ENCODE measurements at places on chromosomes 6 and 20. TPM values are rescaled to one million over a fixed set of nuclear protein-coding genes. Genes with fewer than 3 reads are reported as not detected.

ABHD16B gene
- not detected for total RNA-seq

MYLK2 gene
- not detected for total RNA-seq

HLA-DQB1 gene
- total RNA-seq, result 12.2 TPM

VWA7 gene
- total RNA-seq, result 1.5 TPM

DSP gene
- 123 TPM for total RNA-seq

RRAGD gene
- 28.1 TPM for total RNA-seq

FAM217A gene
- total RNA-seq, result not detected

AKIRIN2 gene
- total RNA-seq, result 12.7 TPM

PPIL6 gene
- 2.6 TPM for total RNA-seq

DDX43 gene
- not detected for total RNA-seq

SLC24A3 gene
- total RNA-seq, result 1.7 TPM

TMEM151B gene
- total RNA-seq, result 0.30 TPM

SIRPG gene
- total RNA-seq, result not detected

SSTR4 gene
- total RNA-seq, result 0.53 TPM

SLC22A2 gene
- 0.43 TPM for total RNA-seq

CHRNA4 gene
- total RNA-seq, result 0.12 TPM

FAM135A gene
- 78.4 TPM for total RNA-seq

PKHD1 gene
- 3.3 TPM for total RNA-seq

SOX18 gene
- not detected for total RNA-seq

NHLRC1 gene
- 0.84 TPM for total RNA-seq

BMP6 gene
- total RNA-seq, result 4.3 TPM

SIRT5 gene
- total RNA-seq, result 12.9 TPM

DSN1 gene
- total RNA-seq, result 12.7 TPM

C20orf202 gene
- total RNA-seq, result 1.4 TPM

PNPLA1 gene
- 0.57 TPM for total RNA-seq

ME1 gene
- 19.8 TPM for total RNA-seq

C20orf144 gene
- total RNA-seq, result not detected

PI3 gene
- 4.8 TPM for total RNA-seq

CRISP2 gene
- not detected for total RNA-seq

WFDC2 gene
- total RNA-seq, result 16.7 TPM

BCAS1 gene
- 9.8 TPM for total RNA-seq

ZSCAN31 gene
- 2.6 TPM for total RNA-seq

TNF gene
- not detected for total RNA-seq

C6orf141 gene
- 2.9 TPM for total RNA-seq

CDYL gene
- total RNA-seq, result 30.4 TPM

SCAND1 gene
- total RNA-seq, result 45.7 TPM

MYMX gene
- not detected for total RNA-seq

PAX1 gene
- 0.44 TPM for total RNA-seq

POM121L2 gene
- total RNA-seq, result 0.04 TPM

OR2H2 gene
- not detected for total RNA-seq

TBX18 gene
- total RNA-seq, result 2.0 TPM

TMEM63B gene
- total RNA-seq, result 31.8 TPM

ZBTB12 gene
- total RNA-seq, result 4.4 TPM

BNIP5 gene
- total RNA-seq, result 29.1 TPM

CALHM6 gene
- total RNA-seq, result 0.83 TPM

PAK5 gene
- 0.76 TPM for total RNA-seq

VSTM2L gene
- total RNA-seq, result 3.6 TPM

MCCD1 gene
- 0.47 TPM for total RNA-seq

ZC2HC1B gene
- not detected for total RNA-seq

LY6G5C gene
- 0.32 TPM for total RNA-seq

GUCA1A gene
- total RNA-seq, result 0.43 TPM

ADGRB3 gene
- 2.2 TPM for total RNA-seq

INSM1 gene
- total RNA-seq, result 1.7 TPM

HTR1E gene
- 5.3 TPM for total RNA-seq

ERVFRD-1 gene
- 2.2 TPM for total RNA-seq

LRRC73 gene
- total RNA-seq, result not detected

ULBP1 gene
- total RNA-seq, result 0.28 TPM

POLH gene
- 7.4 TPM for total RNA-seq

All from hepatocyte (in vitro differentiated cells).